ENCODE measurements at places on chromosomes 2 and 18.

- peak; percentile 13 for DNase-seq
Observed at GRCh38 chr2:132651115-132652045, 18.6 kb downstream of the LYPD1 start.

DNA sequence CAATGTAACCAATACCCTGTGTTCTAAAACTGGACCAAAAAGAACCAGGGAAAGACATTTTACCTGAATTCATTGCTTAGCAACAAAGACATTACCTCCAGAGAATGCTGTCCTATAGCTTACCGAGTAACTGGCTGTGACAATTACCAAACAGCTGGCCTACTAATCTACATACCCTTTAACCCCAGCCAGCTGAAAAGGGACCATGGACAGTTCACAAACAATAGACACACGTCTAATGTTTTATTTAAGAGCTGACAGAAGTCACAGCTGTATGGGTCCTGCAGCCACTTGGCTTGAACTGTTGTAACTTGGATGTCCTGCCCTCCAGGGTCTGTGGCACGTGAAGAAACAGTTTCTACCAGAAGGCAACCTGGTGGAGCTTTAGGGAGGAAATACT lies 130.1 kb upstream of the EFEMP1 start:
- no peak for DNase-seq

- no peak for DNase-seq
Observed at GRCh38 chr2:217996361-217996760, 6.4 kb downstream of the TNS1 start.

- DNase-seq: no peak
Observed at GRCh38 chr2:156663757-156664409, 227.7 kb downstream of the GPD2 start.

- no peak for DNase-seq
Observed at GRCh38 chr2:115389898-115390565, 947.6 kb downstream of the DPP10 start.

DNA sequence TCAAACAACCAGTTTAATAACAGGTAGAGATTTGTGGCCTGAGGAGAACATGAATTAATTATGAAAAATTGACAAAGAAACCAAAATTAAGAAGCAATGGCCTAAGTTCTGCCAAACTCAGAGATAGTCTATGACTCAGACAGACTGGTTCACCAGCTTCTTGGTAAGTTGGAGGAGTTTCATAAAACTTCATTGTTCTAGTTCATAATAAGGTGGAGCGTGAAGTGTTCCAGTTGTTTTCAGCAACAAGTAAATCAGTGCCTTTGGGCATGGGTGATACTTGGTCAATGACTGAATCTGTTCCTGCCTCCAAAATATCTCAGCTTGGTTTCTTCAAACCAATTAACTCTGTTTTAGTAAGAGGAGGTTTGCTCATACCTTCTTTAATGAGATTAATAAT lies 40.0 kb downstream of the SLC40A1 start:
- DNase-seq: no peak

Measured in anterior cingulate cortex (tissue), 58 donors.